ENCODE measurements at places on chromosomes 12 and 14. TPM values are rescaled to one million over a fixed set of nuclear protein-coding genes. Genes with fewer than 3 reads are reported as not detected.

MUCL1 gene
- not detected for total RNA-seq

DNA sequence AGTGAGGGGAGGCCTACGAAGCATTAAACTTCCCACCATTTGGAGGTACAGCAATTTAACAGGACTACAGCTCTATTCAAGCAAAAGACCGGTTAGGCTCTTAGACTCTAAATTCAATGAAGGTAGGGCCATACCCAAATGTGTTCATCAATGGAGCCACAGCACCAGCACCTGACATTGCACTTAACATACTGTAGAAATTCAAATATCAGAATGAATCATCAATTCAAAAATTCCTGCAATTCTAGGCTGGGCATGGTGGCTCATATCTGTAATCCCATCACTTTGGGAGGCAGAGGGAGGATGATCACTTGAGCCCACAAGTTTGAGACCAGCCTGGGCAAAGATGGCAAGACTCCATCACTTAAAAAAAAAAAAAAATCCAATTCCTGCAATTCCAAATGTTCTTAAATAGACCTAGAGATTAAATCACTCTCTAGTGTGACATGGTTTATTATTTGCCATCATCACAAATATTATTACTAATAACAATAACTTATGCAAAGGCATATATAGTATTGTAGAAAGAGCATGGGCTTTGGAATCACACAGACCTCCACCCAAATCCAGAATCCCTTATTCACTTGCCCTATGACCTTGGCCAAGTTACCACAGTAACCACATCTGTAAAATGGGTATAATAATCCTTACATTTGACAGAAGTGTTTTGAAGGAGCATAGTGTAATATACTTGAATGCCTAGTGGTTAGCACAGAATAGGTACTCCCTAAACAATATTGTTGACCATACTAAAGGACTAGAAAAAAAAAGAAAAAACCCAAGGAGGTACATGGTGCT, 59.4 kb downstream of the CIT start:
- no peak overlapping the region for H3K27ac ChIP-seq
- H3K27me3 ChIP-seq: no peaks in the 10 kb centered on the region
- no peak overlapping the region for H3K4me3 ChIP-seq
- no peak for DNase-seq
- no peaks in the 10 kb centered on the region for H3K36me3 ChIP-seq

DNA sequence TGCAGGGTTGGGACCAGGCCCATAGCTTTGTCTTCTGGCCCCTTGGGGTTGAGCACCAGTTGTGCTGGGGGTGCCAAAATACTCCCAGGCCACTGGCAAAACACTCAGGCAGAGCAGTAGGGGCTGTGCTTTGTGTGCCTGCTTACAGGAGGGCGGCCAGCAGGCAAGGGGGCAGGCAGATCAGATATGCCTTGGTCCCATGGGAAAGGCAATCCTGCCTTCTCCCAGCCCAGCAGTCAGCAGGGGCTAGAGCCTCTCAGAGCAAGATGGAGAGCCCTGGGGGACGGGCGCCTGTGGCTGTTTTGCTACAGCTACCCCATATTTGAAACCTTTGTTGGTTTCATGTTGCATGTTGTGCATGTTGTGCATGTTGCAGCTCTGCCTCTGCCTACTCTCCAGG, 36.2 kb upstream of the TMX1 start:
- no peak for DNase-seq
- no peaks in the 10 kb centered on the region for H3K36me3 ChIP-seq
- no peaks in the 10 kb centered on the region for H3K4me1 ChIP-seq
- no peaks in the 10 kb centered on the region for H3K27me3 ChIP-seq
- H3K27ac ChIP-seq: no peak overlapping the region

- DNase-seq: no peak
- no peaks in the 10 kb centered on the region for H3K36me3 ChIP-seq
- no peaks in the 10 kb centered on the region for H3K27me3 ChIP-seq
- H3K4me3 ChIP-seq: no peak overlapping the region
Measured at GRCh38 chr12:1078002-1078401, 87.0 kb downstream of the ERC1 start.

GRCh38 chr12:53510181-53510812, 3.0 kb upstream of the NPFF start:
- peaks cover 60% of the 10 kb centered on the region for H3K36me3 ChIP-seq
- H3K27me3 ChIP-seq: no peaks in the 10 kb centered on the region
- no peak overlapping the region for H3K4me3 ChIP-seq
- no peaks in the 10 kb centered on the region for H3K4me1 ChIP-seq
- no peak overlapping the region for H3K27ac ChIP-seq

GRCh38 chr14:70107309-70107708, 81.4 kb downstream of the SLC8A3 start:
- H3K27me3 ChIP-seq: no peaks in the 10 kb centered on the region
- no peaks in the 10 kb centered on the region for H3K36me3 ChIP-seq
- H3K27ac ChIP-seq: no peak overlapping the region
- no peak overlapping the region for H3K4me3 ChIP-seq
- H3K4me1 ChIP-seq: no peaks in the 10 kb centered on the region

SIX6 gene
- not detected for total RNA-seq

DNA sequence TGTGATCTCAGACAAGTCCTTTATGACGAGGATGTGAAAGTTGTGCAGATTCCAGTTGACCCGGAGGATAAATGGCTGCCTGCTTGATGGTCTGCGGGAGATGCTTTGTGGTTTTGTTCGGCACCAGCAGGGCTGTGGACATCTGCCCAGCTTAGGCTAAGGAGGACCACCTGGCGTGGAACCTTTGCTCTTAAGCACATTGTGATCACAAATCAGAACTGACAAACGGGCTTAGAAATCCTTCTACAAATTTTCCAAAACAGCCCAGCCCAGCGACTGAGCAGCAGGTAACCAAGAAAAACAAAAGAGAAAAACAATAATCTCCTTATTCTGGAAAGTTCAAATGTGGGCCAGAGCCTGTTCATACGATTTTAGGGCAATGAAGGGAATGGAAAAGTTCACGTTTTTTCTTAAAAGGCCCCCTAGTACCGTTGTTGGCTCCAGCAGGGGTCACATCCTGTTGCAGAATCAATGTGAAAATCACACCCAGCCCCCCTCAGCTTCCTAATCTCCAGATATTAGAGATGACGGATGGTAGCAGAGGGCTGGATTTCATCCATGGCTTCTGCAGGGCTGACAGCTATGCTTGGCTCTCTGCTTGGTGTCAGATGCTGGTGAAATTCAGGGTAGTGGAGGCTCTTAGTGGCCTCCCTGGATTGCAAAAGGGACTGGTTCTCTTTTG, 81.1 kb upstream of the RFLNA start:
- no peak overlapping the region for H3K27ac ChIP-seq
- H3K4me1 ChIP-seq: no peaks in the 10 kb centered on the region
- H3K36me3 ChIP-seq: no peaks in the 10 kb centered on the region
- H3K4me3 ChIP-seq: no peak overlapping the region
- H3K27me3 ChIP-seq: no peaks in the 10 kb centered on the region
- DNase-seq: no peak

ANKRD33 gene
- not detected for total RNA-seq

VRTN gene
- total RNA-seq: not detected

GRCh38 chr12:121282072-121282742, 14.3 kb downstream of the CAMKK2 start:
- no peaks in the 10 kb centered on the region for H3K4me1 ChIP-seq
- H3K27me3 ChIP-seq: no peaks in the 10 kb centered on the region
- no peaks in the 10 kb centered on the region for H3K36me3 ChIP-seq
- no peak for DNase-seq

GRCh38 chr14:91113829-91114078, at the start of gene DGLUCY:
Gene DGLUCY (plus strand): TSS chr14:91114073. CDS start chr14:91160295, 46,222 bp downstream.
- H3K36me3 ChIP-seq: no peaks in the 10 kb centered on the region
- peak within 1 kb of the TSS; percentile 72 for H3K4me3 ChIP-seq
- H3K27ac ChIP-seq: peak within 1 kb of the TSS; percentile 96
- peaks cover 43% of the 10 kb centered on the region for H3K4me1 ChIP-seq
- DNase-seq: no peak

TCHP gene
- 9.4 TPM for total RNA-seq

OR4E2 gene
- not detected for total RNA-seq

SLC41A2 gene
- total RNA-seq: 17.5 TPM

FBXW8 gene
- 9.0 TPM for total RNA-seq

FLRT2 gene
- total RNA-seq: 10.3 TPM

All from right atrium auricular region (tissue), 2 donors.